Fibroblast of gingiva (primary cell): ENCODE measurements at places on chromosomes 3 and 15.

- peak; percentile 86 for DNase-seq
Measured at GRCh38 chr3:54870423-54870822, 57.4 kb downstream of the LRTM1 start.

DNA sequence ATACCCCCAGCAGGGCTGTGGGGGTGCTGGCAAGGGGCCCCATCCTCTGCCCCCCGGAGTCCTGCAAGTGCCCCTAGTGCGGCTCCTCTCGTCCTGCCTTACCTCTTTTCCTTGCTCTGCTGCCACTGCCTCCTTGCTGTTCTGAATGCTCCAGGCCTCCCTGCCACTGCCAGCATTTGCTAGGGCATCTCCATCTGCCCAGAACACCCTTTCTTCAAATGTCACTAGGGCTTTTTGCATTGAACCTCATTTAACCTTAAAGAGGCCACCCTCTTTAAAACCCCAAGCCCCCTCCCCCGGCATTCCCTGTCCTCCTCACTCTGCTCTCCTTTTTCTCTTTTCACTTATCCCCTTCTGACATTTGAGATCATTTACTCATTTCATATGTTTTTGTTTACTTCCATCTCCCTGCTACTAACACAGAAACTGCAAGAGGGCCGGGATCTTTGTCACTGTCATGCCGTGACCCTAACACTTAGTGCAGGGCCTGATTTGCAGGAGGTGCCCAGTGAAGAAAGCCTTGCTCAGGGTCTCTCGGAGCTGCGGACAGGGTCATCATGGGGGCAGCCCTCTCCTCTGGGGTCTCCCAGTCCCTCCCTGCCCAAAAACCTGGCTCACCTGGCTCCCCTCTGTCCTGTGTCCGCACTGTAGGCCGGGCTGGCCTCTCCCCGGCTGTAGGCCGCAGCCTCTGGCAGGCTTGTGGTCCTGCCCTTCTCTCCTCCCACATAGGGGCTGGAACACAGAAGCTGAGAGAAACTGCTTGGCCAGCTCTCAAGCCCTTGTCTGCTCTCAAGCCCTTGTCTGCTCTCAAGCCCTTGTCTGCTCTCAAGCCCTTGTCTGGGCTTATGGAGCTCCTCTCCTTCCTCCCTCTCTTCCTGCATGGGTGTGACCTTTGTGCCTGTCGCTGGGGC lies at the start of gene ACOX2:
TSS of gene ACOX2 (minus strand) at position 690 of the 911 bp plus-strand sequence. CDS start 2,084 bp downstream, outside the sequence.
- DNase-seq, result peak; percentile 69

GRCh38 chr15:63945007-63945788 lies 101.1 kb downstream of the DAPK2 start:
- DNase-seq, result peak; percentile 28

DNA sequence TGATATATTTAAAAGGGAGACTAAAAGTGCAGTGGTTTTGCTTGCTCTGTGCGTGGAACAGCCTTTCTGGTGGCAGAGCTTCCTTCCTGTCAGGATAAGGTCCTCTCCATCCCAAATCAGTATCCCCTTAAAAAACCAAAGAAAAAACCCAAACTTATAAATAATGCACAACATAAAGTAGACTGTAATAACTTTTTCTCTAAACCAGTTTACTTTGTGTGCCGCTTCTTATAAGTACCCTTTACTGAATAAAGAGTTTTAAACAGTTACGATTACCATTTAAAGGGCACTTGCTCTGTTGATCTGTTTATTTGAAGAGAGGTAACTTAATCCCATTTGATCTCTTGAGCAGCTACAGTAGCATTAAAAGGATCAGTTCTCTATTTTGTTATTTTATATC lies 2.5 kb downstream of the PIK3CA start:
- no peak for DNase-seq

- DNase-seq, result no peak
Measured at GRCh38 chr3:4614927-4615326, 121.8 kb downstream of the ITPR1 start.

- DNase-seq, result no peak
Measured at GRCh38 chr3:157300981-157301663, 135.5 kb upstream of the PTX3 start.

- no peak for DNase-seq
Measured at GRCh38 chr3:169512991-169513390, 150.5 kb downstream of the MECOM start.

DNA sequence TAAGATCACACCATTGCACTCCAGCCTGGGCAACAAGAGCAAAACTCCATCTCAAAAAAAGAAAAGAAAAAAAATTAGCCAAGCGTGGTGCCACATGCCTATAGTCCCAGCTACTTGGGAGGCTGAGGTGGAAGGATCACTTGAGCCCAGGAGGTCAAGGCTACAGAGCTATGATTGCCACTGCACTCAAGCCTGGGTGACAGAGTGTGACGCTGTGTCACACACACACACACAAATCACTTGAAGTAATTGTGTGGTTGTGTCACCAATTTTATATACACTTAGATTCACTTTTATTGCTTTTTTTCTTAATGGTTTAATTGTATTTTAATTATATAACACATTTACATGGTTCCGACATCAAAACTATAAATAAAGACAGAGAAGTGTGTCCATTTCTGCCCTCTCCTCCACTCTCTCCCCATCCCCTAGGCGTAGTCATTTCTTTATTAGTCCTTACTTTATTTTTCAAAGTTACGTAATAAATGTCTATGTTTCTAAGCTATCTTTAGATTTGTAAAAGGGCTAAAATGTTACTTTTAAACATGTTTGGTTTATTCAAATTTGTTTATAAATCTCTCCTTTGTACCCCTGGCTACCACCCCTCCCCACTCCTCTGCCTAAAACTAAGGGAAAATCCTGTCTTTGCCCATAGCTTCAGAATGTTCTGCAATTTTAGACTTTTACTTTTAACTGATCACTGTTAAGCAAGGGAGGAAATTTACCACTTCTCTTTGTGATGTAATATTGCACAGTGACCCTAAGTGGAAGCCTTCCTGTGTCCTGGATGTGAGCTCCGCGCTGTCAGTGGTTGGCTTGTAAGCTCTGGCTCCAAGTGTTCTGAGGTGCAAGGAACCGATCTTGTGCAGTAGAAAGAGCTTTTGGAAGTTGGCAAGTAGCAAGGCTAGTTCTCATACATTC lies 10.8 kb upstream of the VILL start:
- DNase-seq, result no peak

DNA sequence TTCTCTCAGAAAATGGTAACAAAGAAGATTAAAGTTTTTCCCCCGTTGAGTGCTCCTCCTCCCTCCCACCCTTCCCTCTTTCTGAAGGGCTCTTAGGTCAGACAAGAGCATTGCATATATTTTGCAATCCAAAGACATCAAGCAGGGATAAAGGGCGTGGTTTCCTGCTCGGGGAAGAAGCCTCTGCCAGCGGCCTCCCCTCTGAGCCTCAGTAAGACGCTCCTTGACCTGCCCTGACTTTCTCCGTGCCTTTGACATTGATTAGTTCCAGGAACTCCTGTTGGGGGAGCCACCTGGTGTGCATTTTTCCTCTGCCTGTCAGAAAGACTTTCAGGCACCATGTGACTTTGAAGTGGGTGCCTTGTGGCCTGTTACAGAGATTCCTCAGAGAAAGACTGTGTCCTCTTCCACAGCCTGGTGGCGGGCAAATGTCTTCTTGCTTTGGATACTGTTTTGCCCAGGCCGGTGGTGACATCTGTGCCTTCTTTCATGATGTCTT lies 87.2 kb upstream of the TBL1XR1 start:
- peak; percentile 77 for DNase-seq

DNA sequence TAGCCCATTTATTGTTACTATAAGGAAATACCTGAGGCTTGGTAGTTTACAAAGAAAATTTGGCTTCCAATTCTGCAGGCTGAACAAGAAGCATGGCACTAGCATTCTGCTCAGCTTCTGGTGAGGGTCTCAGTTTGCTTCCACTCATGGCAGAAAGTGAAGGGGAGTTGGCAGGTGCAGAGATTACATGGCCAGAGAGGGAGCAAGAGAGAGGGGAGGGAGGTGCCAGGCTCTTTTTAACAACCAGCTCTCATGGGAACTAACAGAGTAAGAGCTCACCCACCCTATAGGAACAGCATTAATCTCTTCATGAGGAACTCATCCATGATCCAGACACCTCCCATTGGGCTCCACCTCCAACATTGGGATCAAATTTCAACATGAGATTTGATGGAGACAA lies 437.9 kb downstream of the CHL1 start:
- no peak for DNase-seq

DNA sequence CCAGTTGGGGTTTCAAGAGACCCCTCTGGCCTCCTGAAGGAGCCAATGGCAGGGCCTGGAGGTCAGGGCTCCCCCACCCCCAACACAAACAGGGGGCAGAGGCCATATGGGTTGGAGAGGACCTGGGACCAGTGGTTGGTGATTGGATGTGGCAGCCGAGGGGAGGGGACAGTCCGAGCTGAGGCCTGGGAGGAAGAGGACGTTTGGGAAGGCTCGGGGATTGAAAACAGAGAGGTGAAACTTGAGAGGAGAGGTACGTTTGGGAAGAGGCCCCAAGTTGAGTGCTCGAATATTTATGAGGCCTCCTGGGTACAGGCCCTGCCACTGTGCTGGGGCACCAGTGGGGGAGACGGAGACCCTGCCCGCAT lies 53.7 kb downstream of the DNAJB8 start:
- no peak for DNase-seq

GRCh38 chr3:72630327-72630968 lies 217.8 kb downstream of the SHQ1 start:
- peak; percentile 60 for DNase-seq

DNA sequence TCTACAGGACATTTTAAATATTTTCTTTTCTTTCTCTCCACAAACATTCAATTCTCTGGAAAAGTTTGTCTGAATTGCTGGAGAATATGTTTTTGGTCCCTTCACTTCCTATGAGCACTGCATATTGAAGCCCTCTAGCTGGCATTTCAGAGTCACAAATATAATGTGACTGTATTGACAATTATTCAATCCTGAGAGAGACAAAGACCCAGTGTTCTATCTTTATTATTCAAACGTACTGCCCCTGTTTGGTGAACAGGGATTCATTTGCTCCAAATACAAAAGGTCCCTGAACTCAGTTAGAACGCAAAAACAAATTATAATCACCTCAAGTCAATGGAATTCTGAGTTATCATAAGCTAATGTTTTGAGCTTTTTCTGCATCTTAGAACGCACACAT lies 173.1 kb upstream of the CDIN1 start:
- no peak for DNase-seq

GRCh38 chr3:73292220-73292619 lies 230.8 kb downstream of the EBLN2 start:
- no peak for DNase-seq

DNA sequence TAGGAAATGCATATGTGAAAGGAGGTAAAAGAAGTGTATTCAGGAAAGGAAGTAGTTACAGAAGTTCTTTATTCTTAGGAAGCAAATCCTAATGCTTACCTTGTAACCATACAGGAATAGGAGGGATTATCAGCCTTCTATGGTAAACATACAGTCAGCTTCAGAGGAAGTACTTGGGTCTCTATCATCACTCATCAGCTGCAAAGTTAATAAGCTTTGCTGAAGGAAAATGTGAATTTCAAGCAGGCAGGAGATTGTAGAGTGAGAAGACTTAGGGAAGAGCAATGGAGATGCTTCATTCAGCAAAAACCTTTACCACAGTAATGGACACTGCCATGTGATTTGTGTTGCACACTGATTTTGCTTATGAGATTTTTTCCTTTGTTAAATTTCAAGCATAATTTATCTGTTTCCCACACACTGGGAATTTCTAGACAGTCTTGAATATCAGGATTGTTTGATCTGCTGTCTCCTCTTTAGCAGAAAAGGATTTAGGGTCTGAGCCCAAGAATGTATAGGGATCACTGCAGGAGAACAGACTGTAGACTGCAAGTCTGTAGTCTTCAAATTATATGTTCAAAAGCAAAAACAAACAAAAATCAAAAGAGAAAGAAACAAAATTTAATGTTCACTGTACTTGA lies 150.8 kb downstream of the ZNF609 start:
- DNase-seq, result no peak

GRCh38 chr15:74802862-74803447 lies 9.7 kb upstream of the LMAN1L start:
- no peak for DNase-seq

DNA sequence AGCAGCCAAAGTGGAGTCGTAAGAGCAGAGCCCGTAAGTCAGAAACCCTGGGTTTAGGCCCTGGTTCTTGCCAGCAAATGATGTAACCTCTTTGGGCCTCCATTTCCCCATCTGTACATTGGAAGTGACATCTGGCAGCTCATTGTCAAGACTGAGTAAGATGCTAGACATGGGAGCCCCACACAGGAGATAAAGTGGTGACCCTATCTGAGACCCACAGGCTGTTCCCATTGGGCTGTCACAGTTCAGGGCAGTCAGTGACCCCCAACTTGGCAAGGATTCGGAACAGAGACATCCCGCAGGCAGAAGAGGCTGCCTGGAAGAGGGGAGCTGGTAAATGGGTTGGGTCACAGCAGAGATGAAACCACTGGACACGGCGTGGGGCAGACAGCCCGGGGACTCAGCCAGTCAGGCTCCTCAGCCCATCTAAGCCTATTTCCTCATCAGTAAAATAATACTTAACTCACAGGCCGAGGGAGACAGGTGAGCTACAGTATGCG lies 1.8 kb downstream of the CLN6 start:
- DNase-seq, result no peak

GRCh38 chr15:40157778-40158447 lies 3.0 kb upstream of the BUB1B start:
- no peak for DNase-seq

DNA sequence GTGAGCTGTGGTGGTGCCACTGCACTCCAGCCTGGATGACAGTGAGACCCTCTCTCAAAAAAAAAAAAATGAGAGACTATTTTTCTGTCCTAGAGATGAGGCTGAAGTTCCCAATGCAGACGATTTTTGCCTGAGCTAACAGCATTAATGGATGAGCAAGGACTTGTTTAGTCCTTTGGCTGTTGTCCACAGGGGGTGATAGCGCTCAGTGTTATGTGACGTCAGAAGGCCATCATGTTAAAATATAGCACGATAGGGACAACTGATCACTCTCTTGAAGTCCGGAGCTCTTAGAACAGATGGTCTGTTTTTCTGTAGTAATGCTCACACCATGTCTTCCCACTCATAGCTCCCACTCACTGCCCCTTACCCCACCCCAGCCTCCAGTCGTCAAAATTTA lies 6.8 kb downstream of the TRNT1 start:
- no peak for DNase-seq

- no peak for DNase-seq
Measured at GRCh38 chr3:171239757-171240503, 213.4 kb upstream of the SLC2A2 start.

DNA sequence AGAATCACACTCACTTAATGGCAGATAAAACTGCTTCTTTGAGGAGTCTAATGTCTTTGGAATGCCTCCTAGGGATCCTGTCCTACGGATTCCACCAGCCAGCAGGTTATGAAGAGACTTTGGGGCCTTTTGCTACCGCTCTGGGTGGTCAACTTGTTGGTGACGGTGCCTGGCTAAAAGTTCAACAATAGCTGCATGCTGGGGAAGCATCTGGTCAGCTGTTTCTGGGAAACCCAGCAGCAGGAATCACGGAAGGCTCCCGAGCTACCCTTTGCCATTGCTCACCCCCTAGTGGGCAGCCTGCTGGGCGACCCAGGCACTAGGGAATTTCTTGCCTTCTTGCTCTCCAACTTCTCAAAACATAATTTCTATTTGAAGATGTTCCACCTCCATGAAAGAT lies 263.3 kb downstream of the NEK10 start:
- DNase-seq, result no peak

- peak; percentile 15 for DNase-seq
Measured at GRCh38 chr3:168956076-168956475, 707.4 kb downstream of the MECOM start.

- DNase-seq, result no peak
Measured at GRCh38 chr3:18745472-18745871, 320.3 kb upstream of the SATB1 start.

GRCh38 chr3:38644016-38644661 lies 5.3 kb downstream of the SCN5A start:
- no peak for DNase-seq
